Testis (tissue), 5 donors: ENCODE measurements at places on chromosomes 2 and 18.

GRCh38 chr2:148670773-148671172 is 26.2 kb downstream of the EPC2 start:
- no peaks in the 10 kb centered on the region for H3K36me3 ChIP-seq
- no peak overlapping the region for H3K4me3 ChIP-seq
- no peaks in the 10 kb centered on the region for H3K4me1 ChIP-seq
- H3K27me3 ChIP-seq, result no peaks in the 10 kb centered on the region

GRCh38 chr2:199302851-199303250 is 154.9 kb downstream of the SATB2 start:
- no peak for DNase-seq
- H3K36me3 ChIP-seq, result no peaks in the 10 kb centered on the region

- H3K27ac ChIP-seq, result no peak overlapping the region
- DNase-seq, result no peak
- H3K4me3 ChIP-seq, result no peak overlapping the region
- no peaks in the 10 kb centered on the region for H3K4me1 ChIP-seq
- H3K27me3 ChIP-seq, result no peaks in the 10 kb centered on the region
- no peaks in the 10 kb centered on the region for H3K36me3 ChIP-seq
These were observed 266.6 kb upstream of the CYP26B1 start for GRCh38 chr2:72414137-72414760.

DNA sequence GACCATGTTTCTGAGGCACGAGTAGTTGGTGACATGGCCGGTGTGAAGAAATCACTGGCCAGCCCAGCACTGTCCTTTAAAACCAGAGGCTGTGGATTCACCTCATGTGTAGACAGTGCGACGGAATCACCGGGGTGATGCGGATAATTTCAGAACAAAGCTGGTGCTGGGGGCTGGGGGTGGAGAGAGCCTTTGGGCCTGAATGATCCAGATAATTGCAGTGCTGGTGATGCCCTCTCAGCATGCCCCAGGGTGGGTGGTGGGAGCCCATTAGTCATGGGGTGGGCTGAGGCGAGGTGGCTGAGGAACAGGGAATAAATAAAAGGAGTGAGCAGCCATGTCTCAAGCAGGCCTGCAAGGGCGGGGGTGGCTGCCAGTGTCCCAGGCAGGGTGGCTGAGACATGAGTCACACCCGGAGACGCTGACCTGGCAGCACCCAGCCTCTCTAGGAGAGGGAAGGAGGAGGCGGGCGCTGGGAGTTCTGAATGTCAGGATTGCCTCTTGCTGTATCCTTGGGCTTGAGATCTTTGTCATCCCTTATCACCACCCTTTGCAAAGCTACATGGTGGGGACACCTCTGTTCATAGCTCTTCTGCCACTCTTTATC is 151.1 kb upstream of the MSH6 start:
- H3K36me3 ChIP-seq, result no peaks in the 10 kb centered on the region
- no peaks in the 10 kb centered on the region for H3K27me3 ChIP-seq
- no peak overlapping the region for H3K4me3 ChIP-seq
- H3K27ac ChIP-seq, result no peak overlapping the region

- DNase-seq, result no peak
- H3K4me1 ChIP-seq, result peaks cover 5% of the 10 kb centered on the region
- no peak overlapping the region for H3K27ac ChIP-seq
- no peaks in the 10 kb centered on the region for H3K36me3 ChIP-seq
- H3K27me3 ChIP-seq, result no peaks in the 10 kb centered on the region
These were observed 77.1 kb upstream of the SLC39A10 start for GRCh38 chr2:195579776-195580555.

- H3K36me3 ChIP-seq, result no peaks in the 10 kb centered on the region
- H3K27me3 ChIP-seq, result no peaks in the 10 kb centered on the region
- H3K4me1 ChIP-seq, result no peaks in the 10 kb centered on the region
These were observed 18.1 kb upstream of the SPP2 start for GRCh38 chr2:234032279-234032856.

DNA sequence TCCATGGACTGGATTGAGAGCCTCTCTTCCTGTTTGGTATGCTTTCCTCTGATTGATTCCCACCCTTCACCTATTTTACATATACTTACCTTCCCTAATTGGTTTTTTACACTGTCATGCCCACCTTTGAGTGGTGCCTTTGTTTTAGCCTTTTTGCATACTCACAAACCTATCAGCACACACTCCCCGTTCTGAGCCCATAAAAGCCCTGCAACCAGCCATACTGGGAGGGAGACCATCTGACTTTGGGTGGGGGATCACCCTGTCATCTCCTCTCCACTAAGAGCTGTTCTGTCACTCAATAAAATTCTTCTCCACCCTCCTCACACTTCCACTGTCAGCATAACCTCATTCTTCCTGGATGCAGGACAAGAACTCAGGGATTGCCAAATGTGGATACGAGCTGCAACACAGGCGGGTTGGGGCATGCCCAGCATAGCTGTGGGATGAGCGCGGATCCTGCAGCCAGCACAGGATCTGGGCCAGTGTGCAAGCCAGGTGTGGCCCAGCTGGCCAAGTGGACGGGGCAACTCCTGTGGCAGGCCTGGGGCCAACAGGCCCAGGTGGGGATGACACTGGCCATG is 9.4 kb upstream of the MOB1A start:
- no peak overlapping the region for H3K4me3 ChIP-seq
- H3K27me3 ChIP-seq, result no peaks in the 10 kb centered on the region
- H3K4me1 ChIP-seq, result peaks cover 3% of the 10 kb centered on the region
- no peaks in the 10 kb centered on the region for H3K36me3 ChIP-seq

DNA sequence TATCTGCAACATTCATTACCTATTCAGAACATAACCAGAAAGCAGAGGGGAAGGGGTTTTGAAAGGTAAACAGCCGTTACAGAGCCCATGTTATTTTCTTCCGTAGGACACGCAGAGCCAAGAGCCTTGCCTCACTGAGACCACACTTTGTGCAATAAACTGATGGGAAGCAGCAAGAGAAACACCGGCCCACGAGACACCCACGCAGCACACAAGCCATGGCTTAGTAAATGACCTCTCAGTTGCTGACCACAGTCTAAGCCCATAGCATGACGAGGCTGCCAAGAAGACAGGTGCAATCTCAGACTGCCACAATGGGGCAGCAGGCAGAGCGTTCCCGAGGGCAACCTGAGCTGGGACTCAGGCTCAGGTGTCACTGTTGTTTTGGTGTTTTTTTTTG is 59.6 kb downstream of the CABYR start:
- no peaks in the 10 kb centered on the region for H3K27me3 ChIP-seq
- H3K4me1 ChIP-seq, result peaks cover 8% of the 10 kb centered on the region
- no peak for DNase-seq
- no peak overlapping the region for H3K4me3 ChIP-seq
- no peak overlapping the region for H3K27ac ChIP-seq

- no peaks in the 10 kb centered on the region for H3K36me3 ChIP-seq
- peak; percentile 4 for DNase-seq
- no peak overlapping the region for H3K4me3 ChIP-seq
- H3K27ac ChIP-seq, result no peak overlapping the region
These were observed 52.2 kb downstream of the CRACDL start for GRCh38 chr2:98883780-98884211.

DNA sequence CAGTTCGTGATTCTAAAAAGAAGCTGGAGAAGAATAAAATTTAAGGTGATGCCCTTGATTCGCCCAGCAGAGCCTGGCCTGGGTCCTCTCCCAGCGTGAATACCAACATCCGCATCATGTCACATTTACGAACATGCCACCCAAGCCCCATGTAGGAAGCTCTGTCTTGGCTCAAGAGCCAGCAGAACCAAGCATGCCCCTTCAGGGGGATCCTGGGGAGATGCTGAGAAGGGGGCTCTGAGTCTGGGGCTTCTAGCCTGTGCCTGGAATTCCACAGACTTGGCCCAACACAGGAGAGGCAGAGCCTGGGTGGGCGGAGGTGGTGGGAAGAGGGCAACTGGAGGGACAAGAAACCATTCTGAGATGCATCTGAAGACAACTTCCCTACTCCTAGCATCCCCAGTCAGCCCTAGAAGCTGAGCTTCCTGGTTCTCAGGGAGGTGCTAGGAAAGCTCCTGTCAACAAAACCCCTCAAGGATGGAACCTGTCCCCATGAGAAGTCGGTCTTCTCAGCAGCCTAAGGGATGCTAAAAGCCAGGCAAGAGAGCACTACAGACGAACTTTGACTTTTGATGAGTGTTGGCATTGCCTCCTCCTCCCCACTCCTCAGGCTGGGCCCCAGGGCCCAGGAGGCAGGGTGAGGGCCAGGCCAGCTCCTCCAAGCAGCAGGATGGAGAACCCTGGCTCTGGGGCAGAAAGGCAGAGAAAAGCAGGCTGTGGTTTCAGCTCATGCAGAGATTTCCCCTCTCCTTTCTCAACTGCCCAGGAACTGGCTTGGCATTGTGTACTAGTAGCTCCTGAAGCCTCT is 57.9 kb downstream of the POLR1A start:
- no peak overlapping the region for H3K4me3 ChIP-seq
- DNase-seq, result no peak
- no peaks in the 10 kb centered on the region for H3K4me1 ChIP-seq
- H3K27ac ChIP-seq, result no peak overlapping the region
- H3K27me3 ChIP-seq, result no peaks in the 10 kb centered on the region
- no peaks in the 10 kb centered on the region for H3K36me3 ChIP-seq
